Activated CD4-positive, alpha-beta T cell treated with anti-CD3 and anti-CD28 coated beads, Interleukin-2, amount 50 U/mL, for 16 hours (primary cell): ENCODE measurements at places on chromosomes 6 and 20.

GRCh38 chr6:136037242-136037875 lies 185.9 kb downstream of the PDE7B start:
- peak; percentile 2 for DNase-seq

- DNase-seq: peak; percentile 89
Measured at GRCh38 chr6:235763-236360, 56.4 kb upstream of the DUSP22 start.

GRCh38 chr6:142218446-142218845 lies 71.4 kb downstream of the VTA1 start:
- DNase-seq: no peak

DNA sequence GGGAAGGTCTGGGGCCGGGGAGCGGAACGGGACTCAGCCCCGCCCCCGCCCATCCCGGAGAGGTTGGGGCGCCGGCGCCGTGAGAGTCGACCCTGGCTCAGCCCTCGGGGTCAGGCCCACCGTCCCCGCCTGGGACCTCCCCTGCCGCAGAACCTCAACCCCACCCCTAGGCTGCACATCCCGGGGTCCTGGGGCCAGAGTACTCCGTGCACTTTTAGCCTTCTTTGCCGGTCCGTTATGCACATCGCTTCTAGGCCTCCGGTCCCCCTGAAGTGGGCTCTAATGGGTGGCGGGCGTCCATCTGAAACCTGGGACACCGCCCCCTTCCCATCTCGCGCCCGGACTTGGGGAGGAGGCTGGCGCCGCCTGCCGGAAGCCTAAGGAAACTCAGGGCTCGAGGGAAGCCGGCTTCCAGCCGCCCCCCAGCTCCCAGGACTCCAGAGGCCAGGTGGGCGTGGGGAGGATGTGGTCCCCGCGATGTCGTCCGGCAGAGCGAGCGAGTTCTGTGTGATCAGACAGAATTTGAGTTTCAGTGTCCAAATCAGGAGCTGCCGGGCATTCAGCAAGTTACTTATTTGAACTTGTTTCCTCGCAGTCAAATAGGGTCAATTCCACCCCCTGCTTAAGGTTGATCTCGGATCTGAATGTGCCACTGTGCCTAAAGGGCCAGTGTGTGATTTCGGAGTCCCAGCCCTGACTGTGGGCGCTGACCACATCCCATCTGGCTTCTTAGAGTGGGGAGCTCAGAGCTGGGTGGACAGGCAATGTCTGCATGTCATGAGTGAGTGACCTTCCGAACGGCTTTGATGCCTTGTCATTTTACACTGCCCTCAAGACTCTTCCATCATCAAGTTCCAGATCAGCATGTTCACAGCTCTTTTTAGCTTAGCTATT lies 47.6 kb downstream of the CPXM1 start:
- DNase-seq: peak; percentile 35
